Epithelial cell of esophagus (primary cell): ENCODE measurements at places on chromosomes 6 and 20.

- DNase-seq = no peak
These were observed 3.1 kb downstream of the NNAT start for GRCh38 chr20:37523911-37524700.

DNA sequence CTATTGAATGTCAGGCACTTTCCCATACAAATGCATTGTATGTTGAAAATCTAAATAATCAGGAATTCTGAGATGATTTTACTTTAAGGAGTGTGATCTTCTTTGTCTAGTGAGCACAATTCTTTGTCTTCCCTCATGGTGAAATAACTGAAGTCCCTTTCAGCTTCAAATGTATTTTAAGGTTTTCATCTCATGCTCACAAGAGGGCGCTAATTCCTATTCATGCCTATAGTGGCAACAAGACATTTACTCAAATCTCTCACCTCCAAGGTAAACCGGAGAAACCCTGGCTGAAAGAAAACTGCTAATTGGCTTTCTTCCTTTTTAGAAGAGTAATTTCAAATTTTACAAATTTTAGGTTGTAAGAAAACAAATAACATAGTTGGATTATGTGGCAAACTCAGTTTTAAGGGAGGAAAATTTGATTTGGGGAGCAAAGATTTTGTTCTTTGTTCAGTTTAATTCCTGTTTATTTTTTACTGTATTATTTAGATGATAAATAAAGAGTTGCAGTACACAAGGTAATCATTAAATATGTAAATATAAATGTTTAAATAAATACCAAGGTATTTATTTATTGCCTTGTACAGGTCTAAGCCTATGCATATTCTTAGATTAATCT lies 69.1 kb downstream of the SLC35F1 start:
- DNase-seq = peak; percentile 63

- DNase-seq = no peak
These were observed 22.6 kb upstream of the ULBP3 start for GRCh38 chr6:150091476-150091875.

DNA sequence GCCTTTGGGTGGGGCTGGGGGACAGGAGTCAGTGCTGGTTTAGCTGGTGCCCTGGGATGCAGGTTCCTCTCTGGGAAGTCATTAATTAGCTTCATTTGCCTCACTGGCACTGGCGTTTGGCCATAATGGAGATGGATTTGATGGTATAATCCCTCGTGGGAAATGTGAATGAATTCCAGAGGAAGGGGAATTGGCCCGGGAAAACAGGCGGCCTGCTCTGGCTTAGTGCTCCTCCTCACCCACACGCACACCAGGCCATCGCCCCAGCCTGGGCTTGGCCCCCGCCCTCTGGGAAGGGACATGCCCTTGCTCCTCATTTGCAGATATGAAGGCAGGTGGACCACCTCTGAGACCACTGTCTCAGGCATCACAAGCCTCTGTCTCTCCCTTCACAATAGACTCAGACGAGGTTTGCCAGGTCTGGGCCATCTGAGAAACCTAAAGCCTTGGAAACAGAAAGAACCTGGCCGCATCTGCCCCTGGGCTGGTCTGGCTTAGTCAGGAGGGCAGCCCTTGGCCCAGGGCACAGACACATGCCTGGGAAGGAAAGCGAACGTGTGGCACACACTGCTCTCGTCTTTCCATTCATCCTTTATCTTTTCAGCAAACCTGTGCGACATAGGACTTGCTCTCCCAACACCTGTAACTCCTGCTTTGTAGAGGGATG lies 199.2 kb upstream of the CDH4 start:
- DNase-seq = no peak

GRCh38 chr6:36339146-36339545 lies 2.5 kb upstream of the BNIP5 start:
- no peak for DNase-seq

DNA sequence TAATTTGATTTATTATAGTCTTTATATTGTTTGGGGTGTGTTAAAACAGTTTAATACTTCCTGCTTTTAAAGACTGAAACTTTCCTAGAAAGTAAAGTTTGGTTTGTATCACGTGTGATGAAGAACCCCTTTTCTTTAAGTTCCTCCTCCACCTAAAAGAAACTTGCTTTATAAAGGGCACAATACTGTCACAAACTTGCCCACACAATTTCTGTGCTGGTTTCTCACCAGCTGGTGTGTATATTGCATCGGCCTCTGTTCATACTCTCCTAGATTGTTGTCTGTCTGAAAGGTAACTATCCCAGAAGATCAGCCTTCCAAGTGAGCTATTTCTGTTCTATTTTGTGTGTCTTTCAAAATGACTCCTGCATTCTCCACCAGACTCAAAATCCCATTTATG lies 46.9 kb downstream of the ANKRD6 start:
- no peak for DNase-seq
